ENCODE measurements at places on chromosomes 4 and X. TPM values are rescaled to one million over a fixed set of nuclear protein-coding genes. Genes with fewer than 3 reads are reported as not detected.

DNA sequence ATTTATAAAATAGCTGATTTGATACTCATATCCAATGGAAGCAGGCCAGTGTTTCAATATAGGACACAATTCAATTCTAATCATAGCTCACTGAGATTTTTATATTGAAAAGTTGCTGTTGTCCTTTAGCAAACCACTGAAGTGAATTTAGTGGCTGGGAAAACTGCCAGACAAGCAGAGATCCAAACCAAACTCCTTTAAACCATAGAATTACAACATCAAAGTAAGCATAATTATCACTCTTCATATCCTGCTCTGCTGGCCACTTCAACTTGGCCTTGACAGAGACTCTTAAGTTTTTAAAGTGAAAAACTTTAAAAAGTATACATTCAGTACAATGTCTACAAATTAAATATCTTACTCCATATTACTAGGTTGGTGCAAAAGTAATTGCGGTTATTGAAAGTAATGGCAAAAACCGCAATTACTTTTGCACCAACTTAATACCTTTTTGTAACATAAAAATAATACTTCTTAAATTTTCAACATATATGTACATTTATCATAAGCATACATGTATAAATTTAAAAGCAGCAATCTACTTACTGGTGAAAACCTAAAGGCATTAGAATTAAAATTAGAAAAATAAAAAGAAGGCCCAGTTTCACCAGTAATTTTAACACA lies 433.0 kb downstream of the PCDH10 start:
- no peak for DNase-seq
- H3K27me3 ChIP-seq = no peaks in the 10 kb centered on the region
- no peaks in the 10 kb centered on the region for H3K36me3 ChIP-seq
- no peak overlapping the region for H3K27ac ChIP-seq

GRCh38 chrX:24805201-24805600 lies 111.5 kb downstream of the POLA1 start:
- no peak overlapping the region for H3K4me3 ChIP-seq
- H3K27ac ChIP-seq = no peak overlapping the region
- no peak for DNase-seq
- H3K36me3 ChIP-seq = no peaks in the 10 kb centered on the region
- H3K4me1 ChIP-seq = no peaks in the 10 kb centered on the region

- no peak overlapping the region for H3K4me3 ChIP-seq
- no peak overlapping the region for H3K27ac ChIP-seq
- no peaks in the 10 kb centered on the region for H3K4me1 ChIP-seq
- no peaks in the 10 kb centered on the region for H3K36me3 ChIP-seq
- DNase-seq = no peak
Measured at GRCh38 chr4:174156239-174156826, 127.1 kb downstream of the FBXO8 start.

GRCh38 chr4:128686032-128686465 lies 123.5 kb upstream of the JADE1 start:
- H3K27me3 ChIP-seq = no peaks in the 10 kb centered on the region
- no peak overlapping the region for H3K27ac ChIP-seq
- no peaks in the 10 kb centered on the region for H3K4me1 ChIP-seq
- no peak overlapping the region for H3K4me3 ChIP-seq

GRCh38 chr4:8760561-8760960 lies 111.1 kb downstream of the HMX1 start:
- H3K27me3 ChIP-seq = no peaks in the 10 kb centered on the region
- H3K36me3 ChIP-seq = no peaks in the 10 kb centered on the region
- no peak for DNase-seq
- H3K4me3 ChIP-seq = no peak overlapping the region
- no peak overlapping the region for H3K27ac ChIP-seq
- H3K4me1 ChIP-seq = no peaks in the 10 kb centered on the region

DNA sequence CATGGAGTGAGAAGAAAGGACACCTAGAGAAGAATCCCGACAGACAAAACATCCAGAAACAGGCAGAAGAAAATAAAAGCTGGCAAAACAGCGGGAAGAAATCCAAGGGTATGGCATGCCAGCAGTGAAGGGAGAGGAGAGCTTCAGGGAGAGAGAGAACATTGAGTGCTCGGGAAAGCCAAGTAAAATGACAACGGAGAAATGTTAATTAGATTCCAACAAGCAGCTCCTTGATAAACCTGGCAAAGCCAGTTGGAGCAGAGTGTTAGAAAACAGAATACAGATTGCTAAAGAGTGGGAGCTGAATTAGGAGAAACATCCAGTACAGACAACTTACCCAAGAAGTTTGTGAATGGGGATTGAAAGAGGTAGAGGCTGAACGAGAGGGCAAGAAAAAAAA lies 40.4 kb upstream of the MAOA start:
- no peaks in the 10 kb centered on the region for H3K4me1 ChIP-seq
- DNase-seq = no peak
- no peaks in the 10 kb centered on the region for H3K27me3 ChIP-seq
- H3K36me3 ChIP-seq = no peaks in the 10 kb centered on the region

- no peak for DNase-seq
- no peaks in the 10 kb centered on the region for H3K36me3 ChIP-seq
- no peaks in the 10 kb centered on the region for H3K27me3 ChIP-seq
- no peaks in the 10 kb centered on the region for H3K4me1 ChIP-seq
- no peak overlapping the region for H3K27ac ChIP-seq
Measured at GRCh38 chr4:120158046-120158445, 91.4 kb upstream of the MAD2L1 start.

RPS3A gene
- total RNA-seq = 2,907 TPM

GRCh38 chr4:154467886-154468285 lies 23.7 kb downstream of the DCHS2 start:
- no peak overlapping the region for H3K27ac ChIP-seq
- H3K36me3 ChIP-seq = no peaks in the 10 kb centered on the region
- no peak overlapping the region for H3K4me3 ChIP-seq

DNA sequence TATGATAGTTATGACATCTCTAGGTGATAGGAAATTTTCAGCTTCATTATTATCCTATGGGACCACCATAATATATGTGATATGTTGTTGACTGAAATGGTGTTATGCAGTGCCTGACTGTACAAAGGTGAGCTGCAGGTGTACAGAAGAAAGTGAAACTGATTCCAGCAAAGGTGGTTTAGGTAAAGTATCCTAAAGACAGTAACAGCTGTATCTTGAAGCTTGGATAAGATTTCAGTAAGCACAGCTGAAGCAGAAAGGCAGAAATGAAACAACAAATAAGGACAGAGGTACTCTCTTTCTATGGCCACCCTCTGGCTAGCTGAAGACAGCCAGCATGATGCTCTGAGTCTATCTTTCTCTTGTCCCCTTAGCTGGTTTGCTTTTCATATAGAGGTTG lies 30.0 kb upstream of the PGK1 start:
- no peak overlapping the region for H3K4me3 ChIP-seq
- H3K4me1 ChIP-seq = no peaks in the 10 kb centered on the region
- H3K27me3 ChIP-seq = no peaks in the 10 kb centered on the region
- H3K36me3 ChIP-seq = no peaks in the 10 kb centered on the region

MAP9 gene
- 27.3 TPM for total RNA-seq

DNA sequence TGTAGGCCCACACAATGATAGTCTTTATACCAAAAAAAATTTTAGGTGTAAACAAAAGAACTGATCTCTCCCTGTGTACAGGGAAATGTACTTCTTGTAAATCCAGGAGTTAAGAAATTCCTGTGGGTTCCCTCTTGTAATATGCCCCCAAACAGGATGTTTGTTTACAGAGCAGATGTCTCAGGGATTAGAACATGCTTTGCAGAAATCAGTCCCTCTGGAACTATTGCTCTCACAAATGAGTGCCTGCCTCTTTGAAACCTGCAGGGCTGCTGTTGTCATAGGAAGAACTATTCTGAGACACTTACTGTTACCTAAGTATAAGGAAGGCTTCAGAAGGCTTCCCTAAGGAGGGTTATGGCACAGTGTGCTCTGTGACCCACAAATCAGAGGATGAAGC lies 35.6 kb downstream of the PAK3 start:
- no peak overlapping the region for H3K4me3 ChIP-seq
- no peak for DNase-seq
- no peak overlapping the region for H3K27ac ChIP-seq
- H3K36me3 ChIP-seq = no peaks in the 10 kb centered on the region
- H3K27me3 ChIP-seq = no peaks in the 10 kb centered on the region
- H3K4me1 ChIP-seq = no peaks in the 10 kb centered on the region

DNA sequence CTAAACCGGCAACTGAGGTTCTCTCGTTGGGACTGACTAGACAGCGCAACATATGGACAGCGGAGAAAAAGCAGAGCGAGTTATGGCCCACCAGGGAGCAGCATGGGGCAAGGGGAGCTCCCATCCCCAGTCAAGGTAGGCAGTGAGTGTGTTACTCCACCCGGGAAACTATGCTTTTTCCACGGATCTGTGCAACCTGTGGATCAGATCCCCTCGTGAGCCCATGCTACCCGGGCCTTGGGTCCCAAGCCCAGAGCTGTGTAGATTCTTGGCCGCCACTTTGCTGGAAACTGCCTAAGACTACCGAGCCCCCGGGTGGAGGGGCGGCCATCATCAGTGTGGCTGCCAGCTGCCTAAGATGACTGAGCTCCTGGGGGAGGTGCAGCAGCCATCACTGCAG lies 140.9 kb downstream of the PAPSS1 start:
- H3K4me3 ChIP-seq = no peak overlapping the region
- no peaks in the 10 kb centered on the region for H3K4me1 ChIP-seq
- H3K27ac ChIP-seq = no peak overlapping the region
- no peaks in the 10 kb centered on the region for H3K36me3 ChIP-seq
- DNase-seq = no peak
- H3K27me3 ChIP-seq = no peaks in the 10 kb centered on the region

DNA sequence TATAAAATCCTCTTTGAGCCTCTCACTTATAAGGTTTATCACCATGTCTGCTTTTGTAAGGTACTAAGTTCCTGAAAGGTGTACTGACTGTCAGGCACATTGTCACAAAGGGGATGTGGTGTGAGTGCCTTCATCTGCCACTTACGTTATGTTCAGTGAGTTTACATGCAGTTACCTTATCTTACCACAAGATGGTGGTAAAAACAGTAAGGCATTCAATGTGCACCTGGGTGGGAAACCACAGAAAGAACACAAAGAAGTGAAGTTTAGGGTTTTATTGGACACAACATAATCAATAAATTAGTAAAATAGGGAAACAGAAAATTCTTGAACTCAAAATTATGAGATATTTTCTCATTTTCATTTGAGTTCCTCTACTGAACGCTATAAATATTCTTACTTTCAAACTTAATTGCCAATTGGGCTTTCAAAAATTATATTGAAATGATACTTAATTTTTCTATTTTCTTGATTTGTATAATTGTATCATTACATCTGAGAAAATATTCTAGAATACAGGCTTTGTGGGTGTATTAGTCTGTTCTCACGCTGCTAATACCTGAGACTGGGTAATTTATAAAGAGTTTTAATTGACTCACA lies 650.8 kb downstream of the PCDH7 start:
- no peak overlapping the region for H3K4me3 ChIP-seq
- no peak for DNase-seq
- H3K4me1 ChIP-seq = no peaks in the 10 kb centered on the region
- no peak overlapping the region for H3K27ac ChIP-seq

DNA sequence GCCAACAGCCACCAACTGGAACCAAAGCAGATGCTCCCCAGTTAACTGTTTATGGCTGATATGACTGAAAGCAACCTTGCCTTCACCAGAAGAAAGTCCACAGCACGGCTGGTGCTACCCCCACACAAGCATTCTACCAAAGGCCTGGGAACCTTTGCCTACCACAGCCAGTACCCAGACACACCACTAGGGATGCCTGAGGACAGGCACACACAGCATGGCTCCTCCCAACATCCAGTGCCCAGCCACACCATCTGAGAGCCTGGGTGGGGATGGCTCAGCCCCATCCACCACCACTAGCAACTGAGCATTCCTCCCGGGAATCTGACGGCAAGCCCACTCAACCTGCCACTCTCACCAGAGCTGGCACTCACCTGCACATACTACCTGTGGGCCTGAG lies 178.6 kb downstream of the SLC7A11 start:
- no peaks in the 10 kb centered on the region for H3K4me1 ChIP-seq
- no peak overlapping the region for H3K4me3 ChIP-seq
- no peak overlapping the region for H3K27ac ChIP-seq
- H3K27me3 ChIP-seq = no peaks in the 10 kb centered on the region

TEX13C gene
- total RNA-seq = not detected

GRCh38 chr4:26466578-26467270 lies 23.6 kb downstream of the CCKAR start:
- H3K36me3 ChIP-seq = no peaks in the 10 kb centered on the region
- H3K4me3 ChIP-seq = no peak overlapping the region
- DNase-seq = peak; percentile 8
- H3K27ac ChIP-seq = no peak overlapping the region
- no peaks in the 10 kb centered on the region for H3K27me3 ChIP-seq

DNA sequence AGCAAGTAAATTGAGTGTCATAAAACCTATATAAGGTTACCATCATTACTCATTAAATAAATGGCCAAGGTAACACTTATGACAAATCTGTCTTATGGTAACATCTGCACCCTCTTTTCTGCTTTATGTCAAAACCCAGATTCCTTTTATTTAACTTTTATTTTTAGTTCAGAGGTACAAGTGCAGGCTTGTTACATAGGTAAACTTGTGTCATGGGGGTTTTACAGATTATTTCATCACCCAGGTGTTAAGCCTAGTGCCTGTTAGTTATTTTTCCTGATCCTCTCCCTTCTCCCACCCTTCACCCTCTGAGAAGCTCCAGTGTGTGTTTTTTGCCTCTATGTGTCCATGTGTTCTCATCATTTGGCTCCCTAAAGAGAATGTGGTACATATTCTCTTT lies 930.7 kb downstream of the CCSER1 start:
- no peaks in the 10 kb centered on the region for H3K36me3 ChIP-seq
- no peaks in the 10 kb centered on the region for H3K4me1 ChIP-seq
- no peak overlapping the region for H3K4me3 ChIP-seq
- H3K27ac ChIP-seq = no peak overlapping the region
- no peak for DNase-seq

GRCh38 chr4:141807103-141807891 lies 170.9 kb downstream of the IL15 start:
- no peak for DNase-seq
- H3K36me3 ChIP-seq = no peaks in the 10 kb centered on the region
- H3K27ac ChIP-seq = no peak overlapping the region

MAGEA10 gene
- total RNA-seq = not detected

HGFAC gene
- not detected for total RNA-seq

- H3K36me3 ChIP-seq = no peaks in the 10 kb centered on the region
- H3K27me3 ChIP-seq = no peaks in the 10 kb centered on the region
- H3K4me1 ChIP-seq = no peaks in the 10 kb centered on the region
- H3K4me3 ChIP-seq = no peak overlapping the region
- DNase-seq = no peak
Measured at GRCh38 chrX:46310815-46311497, 234.3 kb downstream of the ZNF674 start.

F8 gene
- 17.3 TPM for total RNA-seq

Data from thyroid gland (tissue), 4 donors.